Upper lobe of left lung (tissue), 6 donors: ENCODE measurements at places on chromosomes 12 and 14. TPM values are rescaled to one million over a fixed set of nuclear protein-coding genes. Genes with fewer than 3 reads are reported as not detected.

The ERP27 gene
- total RNA-seq, result 9.7 TPM

The HVCN1 gene
- 16.8 TPM for total RNA-seq

The MYF6 gene
- not detected for total RNA-seq

GRCh38 chr14:65531148-65531547 is 118.6 kb downstream of the FUT8 start:
- no peak for DNase-seq

The CAPZA3 gene
- total RNA-seq, result not detected

- DNase-seq, result no peak
Observed at GRCh38 chr14:65438266-65438933, 25.9 kb downstream of the FUT8 start.

DNA sequence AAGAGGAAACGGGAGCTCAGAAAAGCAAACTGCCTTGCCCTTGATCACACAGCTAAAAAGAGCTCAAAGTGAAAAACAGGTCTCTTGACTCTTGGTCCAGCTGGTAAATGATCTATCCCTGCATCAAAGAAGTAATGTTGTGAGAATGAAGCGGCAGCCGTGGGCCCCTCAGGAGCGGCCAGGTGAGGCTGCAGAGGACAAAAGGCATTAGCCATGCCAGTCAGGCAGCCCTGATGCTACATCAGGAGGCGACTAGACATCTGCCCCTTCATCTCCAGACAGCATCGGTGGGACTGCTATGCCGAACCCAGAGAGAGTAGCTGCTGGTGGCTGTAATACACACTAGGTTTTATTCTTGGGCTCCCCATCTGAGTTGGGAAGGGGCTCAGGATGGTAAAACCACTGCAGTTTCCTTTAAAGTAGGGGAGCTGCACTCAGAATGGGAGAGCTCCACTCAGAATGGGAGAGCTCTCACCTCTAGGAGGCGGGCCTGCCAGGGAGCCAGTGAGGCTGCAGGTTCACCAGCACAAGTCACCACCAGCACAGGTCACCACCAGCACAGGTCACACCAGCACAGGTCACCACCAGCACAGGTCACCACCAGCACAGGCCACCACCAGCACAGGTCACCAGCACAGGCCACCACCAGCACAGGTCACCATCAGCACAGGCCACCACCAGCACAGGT is 120.1 kb downstream of the TSPAN9 start:
- DNase-seq, result no peak

The OR4E2 gene
- not detected for total RNA-seq

The PAPOLA gene
- 210 TPM for total RNA-seq

The GALNT16 gene
- total RNA-seq, result under 0.01 TPM

The USP44 gene
- total RNA-seq, result 13.4 TPM

DNA sequence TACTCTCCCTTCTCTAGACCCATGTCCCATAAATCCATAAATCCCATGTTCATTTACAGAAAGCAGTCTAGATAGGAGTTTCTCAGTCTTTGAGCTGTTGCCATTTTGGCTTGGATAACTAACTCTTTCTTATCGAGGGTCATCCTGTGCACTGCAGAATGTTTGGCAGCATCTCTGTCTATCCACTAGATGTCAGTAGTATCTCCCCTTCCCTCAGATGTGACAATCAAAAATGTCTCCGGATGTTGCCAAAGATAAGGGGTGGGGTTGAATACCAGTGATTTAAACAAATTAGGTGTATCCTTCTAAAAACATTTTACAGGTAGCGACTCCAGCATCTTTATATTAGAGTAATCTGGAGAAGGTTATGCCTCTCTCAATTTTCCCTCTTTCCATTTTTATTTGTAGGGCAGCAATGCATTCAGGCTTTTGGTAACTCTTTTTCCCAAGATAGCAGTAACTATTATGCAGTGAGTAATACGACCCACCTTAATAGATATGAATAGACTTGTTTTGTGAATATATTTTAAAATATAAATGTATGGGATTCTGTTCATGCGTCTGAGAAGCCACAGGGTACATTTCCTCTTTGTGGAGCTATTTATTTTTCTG is 100.7 kb downstream of the LRRK2 start:
- no peak for DNase-seq

DNA sequence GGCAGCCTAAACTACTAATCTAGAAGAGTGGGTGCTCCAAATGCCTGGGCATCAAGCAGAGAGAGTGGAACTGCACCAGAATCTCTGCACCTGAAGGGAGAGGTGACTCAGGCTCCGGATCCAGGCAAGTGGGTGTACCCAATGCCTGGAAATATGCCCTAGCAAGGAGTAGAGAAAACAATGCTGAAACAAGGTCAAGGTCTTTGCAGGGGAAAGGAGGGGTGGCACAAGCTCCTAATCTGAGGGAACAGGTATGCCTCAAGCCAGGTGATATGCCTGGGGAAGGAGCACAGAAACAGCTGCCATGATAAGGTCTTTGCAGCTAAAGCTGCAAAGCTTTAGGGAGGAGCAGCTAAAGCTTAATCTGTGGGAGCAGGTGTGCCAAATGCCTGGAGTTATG is 136.0 kb upstream of the KITLG start:
- DNase-seq, result no peak

The DLK1 gene
- 1.8 TPM for total RNA-seq

DNA sequence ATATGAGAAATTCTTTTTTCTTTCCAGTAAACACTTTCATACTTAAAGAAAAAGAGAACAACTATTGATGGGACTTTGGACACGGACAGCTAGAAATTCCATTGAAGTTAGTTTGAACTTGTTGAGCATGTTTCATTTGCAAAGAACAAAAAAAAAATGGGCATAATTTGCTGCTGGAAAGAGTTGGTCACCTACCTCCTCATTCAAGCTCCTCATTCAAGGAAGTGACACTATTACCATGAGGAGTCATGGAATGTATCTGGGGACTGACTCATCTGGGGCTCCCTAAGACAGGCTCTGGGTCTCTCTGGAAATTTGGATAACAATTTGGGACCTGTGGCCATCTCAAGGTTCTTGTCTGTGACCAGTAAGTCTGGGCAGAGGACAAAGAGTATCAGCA is 50.4 kb downstream of the KICS2 start:
- no peak for DNase-seq

The MANSC1 gene
- 2.1 TPM for total RNA-seq

The GPHN gene
- 45.1 TPM for total RNA-seq

- DNase-seq, result no peak
Observed at GRCh38 chr12:129496226-129496625, 407.6 kb downstream of the TMEM132D start.

DNA sequence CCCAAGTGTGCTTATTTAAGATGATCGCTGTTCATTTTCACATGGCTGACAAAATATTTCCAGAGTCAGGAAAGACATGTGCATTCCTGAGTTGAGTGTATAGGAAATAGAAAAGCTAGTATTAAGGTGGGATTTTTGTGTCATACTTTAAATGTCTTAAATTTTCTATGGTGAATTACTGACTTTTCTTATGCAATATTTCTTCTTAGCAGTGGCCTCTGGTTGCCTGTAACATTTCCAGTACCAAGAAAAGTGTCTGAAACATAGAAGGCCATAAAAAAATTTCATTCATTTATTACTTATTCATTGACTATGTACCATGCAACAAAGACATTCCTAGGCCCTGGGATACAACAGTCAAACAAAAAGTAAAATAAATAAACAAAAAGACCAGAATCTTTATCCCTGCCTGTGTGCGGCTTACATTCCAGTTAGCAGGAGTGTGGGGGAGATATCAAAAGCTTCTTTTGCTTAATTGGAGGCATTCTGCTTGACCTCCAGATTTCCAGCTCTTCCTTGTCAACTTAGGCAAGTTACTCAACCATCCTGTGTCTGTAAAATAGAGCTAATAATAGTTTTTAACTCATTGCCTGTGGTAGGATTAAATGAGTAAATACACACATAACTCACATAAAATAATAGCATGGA is 216.3 kb upstream of the FLRT2 start:
- no peak for DNase-seq

DNA sequence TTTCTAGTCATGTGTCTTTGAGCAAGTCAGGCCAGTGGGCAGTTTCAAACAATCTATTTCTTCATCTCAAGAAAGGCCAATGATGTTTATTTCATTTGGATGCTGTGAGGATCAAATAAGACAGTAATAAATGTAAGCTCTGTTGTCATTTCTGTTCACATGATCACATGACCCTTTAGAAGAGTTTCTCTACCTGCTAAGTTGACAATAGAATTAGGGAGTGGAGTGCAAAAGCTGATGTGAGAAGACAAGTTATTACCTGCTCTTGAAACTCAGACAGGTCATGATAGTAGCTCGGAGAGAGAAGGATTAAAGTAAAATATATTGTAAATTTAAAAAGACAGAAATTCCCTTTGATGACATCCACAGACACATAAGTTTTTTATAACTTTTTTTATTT is 37.3 kb upstream of the DCN start:
- no peak for DNase-seq

DNA sequence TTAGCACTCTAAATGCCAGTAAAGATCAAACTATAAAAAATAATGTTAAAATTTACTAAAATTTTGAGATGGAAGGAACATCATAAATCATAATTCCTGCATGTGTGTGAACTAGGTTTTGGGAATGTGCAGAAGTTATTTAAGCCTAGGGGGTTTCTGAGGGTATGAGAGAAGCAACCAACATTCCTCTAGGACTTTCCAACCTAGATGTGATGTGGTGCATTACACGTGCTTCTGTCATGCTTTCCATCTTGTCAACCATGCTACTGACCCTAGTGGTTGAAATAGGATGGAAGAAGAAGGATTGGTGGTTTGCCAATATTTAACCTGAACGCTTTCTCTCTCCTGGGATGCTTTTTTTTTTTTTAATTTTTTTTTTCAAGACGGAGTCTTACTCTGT is 209.3 kb downstream of the AEBP2 start:
- DNase-seq, result no peak

The RNU6-7 gene
- not detected for total RNA-seq

GRCh38 chr12:109706398-109706746 is 7.3 kb upstream of the FAM222A start:
- DNase-seq, result no peak

- DNase-seq, result no peak
Observed at GRCh38 chr14:30620178-30620577, 1.9 kb upstream of the SCFD1 start.

DNA sequence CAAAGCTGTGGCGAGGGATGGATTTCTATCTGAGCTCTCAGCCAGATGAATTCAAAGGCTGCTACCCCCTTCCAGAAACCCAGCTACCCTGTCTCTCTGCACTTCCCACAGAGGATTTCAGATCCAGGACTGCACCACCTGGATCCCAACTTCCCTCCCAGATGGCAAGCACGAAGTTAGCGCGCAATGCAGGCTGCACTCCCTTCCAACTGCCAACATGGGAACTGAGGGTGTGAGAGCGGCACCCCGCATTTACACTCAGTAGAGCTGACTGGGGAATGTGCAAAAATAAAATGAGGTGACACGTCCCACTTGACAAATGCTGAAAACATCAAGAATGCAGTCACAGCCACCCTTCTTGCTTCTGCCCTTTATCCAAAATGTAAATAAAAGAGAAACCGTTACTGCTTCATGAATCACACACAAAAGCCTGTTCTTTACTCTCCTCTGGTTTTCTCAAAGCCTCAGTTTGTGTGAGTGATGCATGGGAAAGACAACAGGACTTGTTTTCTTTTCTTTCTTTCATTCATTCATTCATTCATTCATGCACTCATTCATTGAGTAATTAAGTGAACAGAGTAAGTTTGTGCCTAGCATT is 85.7 kb downstream of the ITPK1 start:
- no peak for DNase-seq

The ANKRD9 gene
- total RNA-seq, result 44.4 TPM

GRCh38 chr14:22849212-22849819 is 12.9 kb downstream of the MMP14 start:
- DNase-seq, result no peak

DNA sequence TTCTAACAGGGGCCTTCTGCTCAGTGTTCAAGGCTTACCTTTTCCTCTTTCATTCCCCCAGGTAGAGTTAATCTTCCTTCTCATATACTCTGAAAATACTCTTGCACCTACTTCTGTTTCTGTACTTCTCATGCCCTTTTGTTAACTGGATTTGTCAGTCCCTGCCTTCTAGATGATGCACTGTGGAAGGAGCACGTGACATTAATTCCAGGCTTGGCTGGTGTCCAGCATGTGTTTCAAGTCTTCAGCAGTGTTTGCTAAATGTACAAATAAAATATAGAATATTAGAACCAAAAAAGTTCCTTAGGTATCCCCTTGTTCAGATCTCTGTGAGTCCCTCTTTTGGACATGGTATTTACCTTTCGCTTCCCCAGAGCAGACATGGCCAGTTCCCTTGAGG is 27.9 kb upstream of the EVL start:
- DNase-seq, result no peak

DNA sequence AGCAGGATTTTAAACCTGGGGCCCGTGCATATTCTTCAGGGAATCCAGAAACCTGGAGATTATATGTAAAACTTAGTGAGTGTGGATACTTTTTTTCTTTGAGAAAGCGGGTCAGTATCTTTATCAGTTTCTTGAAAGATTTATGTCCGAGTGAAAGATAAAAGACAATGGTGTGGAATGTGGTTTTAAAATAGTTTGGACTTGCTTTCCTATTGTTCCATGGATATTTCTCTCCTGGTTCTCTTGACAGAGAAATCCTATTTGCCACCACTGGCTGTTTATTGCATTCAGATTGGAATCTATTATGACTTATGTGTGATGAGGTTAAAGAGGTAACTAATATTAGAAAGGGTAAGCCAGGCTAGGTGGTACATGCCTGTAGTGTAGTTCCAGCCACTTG is 27.4 kb downstream of the KTN1 start:
- DNase-seq, result no peak

DNA sequence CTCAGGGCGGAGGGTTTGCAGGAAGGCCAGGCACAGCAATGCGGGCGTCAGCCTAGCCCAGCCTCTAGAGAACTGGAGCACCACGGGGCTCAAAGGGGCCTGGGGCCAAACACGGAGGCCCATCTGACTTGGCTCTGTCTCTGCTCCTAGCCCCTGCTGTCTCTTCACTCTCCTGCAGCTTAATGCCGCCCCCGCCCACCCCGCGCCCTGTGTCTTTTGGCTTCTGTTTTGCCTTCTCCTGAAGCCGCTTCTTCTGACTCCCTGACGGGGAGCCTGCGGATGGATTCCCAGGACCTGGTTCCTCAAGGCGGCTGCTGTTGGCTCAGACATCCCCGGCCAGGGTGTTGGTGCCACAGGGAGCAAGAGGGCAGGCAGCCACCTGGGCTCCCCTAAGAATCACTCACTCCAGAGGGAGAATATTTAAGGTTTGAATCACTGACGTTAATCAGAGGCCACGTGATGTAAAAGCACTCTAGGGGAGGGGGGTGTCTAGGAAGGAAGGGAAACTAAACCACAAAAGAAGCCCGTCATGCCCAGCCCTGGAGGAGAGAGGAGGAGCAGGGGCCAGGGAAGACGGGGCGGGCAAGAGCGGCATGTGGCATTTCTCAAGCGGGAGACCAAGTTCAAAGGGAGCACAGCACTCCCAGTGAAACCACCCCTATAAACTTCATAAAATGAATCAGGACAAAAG is 36.9 kb upstream of the PRMT8 start:
- peak; percentile 63 for DNase-seq

DNA sequence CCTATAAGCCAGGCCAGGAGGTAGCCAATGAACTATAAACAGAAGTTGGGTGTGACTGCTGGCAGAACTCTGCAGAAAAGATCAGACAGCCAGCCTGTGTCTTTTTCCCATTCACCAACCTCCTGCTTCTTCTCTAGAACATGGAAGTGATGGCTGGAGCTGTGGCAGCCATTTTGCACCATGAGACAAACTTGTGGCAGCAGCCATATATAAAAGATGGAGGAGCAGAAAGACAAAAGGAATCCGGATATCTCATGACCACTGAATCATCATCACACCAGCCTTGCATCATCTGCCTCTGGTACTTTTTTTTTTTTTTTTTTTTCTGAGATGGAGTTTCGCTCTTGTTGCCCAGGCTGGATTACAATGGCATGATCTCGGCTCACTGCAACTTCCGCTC is 8.7 kb downstream of the BEGAIN start:
- DNase-seq, result no peak

GRCh38 chr12:124650912-124651311 is 83.5 kb upstream of the NCOR2 start:
- no peak for DNase-seq

The KRT85 gene
- total RNA-seq, result not detected
